ENCODE measurements at places on chromosomes 12 and 14.

DNA sequence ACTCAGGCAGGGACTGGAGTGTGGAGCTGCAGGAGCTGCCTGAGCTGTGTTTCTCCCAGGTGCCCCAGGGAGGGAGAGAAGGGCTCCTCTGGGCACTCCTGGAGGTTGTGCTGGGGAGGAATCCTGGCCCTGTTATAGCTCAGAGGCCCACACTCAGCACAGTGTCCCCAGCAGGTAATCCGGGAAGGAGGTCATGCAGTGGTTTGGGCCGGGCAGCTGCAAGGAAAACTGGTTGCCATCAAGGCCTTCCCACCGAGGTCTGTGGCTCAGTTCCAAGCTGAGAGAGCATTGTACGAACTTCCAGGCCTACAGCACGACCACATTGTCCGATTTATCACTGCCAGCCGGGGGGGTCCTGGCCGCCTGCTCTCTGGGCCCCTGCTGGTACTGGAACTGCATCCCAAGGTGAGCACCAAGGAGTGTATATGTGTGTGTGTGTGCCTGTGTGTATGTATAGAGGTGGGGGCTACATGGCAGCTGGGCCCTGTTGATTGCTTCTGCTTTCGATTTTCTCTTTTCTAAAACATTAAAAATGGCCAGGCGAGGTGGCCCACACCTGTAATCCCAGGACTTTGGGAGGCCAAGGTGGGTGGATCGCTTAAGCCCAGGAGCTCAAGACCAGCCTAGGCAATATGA lies 2.0 kb downstream of the AMHR2 start:
- no peak for DNase-seq

GRCh38 chr14:92121670-92122350 lies at the start of the genes CPSF2 and NDUFB1:
CPSF2 (plus strand) TSS chr14:92121969; CDS start chr14:92130985, 9,016 bp downstream.
NDUFB1 (minus strand) TSS chr14:92121706; CDS start chr14:92117637, 4,069 bp downstream.
- peak; percentile 86 for DNase-seq

GRCh38 chr14:23386999-23387398 lies 10.2 kb downstream of the CMTM5 start:
- DNase-seq: no peak

DNA sequence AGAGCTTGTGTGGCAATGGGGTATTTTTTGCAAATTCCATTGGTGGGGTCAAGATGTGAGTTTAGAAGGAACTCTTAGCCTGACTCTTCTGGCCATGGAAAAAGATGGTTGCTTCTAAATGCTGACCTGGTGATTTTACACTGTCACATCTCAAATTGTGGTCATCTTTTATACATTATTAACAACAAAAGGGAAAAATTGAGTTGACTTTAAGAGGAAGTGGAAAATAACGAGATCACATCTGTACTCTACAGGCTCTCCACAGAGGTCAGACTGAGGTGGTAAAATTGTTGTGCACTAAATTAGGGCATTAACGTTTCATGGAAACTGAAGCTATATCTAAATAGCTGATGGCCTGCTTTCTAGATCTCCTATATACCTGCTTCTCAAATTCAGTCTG lies 44.7 kb downstream of the PTPN11 start:
- no peak for DNase-seq

DNA sequence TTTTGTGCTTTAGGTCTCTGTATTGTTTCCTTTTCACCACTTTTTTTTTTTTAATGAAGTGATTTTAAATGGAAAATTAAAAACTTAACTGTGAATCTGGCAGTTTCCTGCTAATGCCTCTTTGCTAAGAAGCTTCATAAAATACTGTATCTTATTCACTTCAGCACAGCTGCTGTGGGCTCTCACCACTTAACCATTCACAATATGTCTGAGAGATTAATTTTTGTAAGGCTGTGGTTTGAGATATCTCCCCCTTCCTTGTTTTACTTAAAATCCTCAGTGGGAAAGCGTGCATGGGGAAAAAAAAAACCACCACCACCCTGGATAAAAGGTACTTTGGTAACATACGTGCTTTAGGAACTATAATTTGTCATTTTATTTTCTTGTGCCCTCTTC lies 115.9 kb downstream of the ETV6 start:
- no peak for DNase-seq

DNA sequence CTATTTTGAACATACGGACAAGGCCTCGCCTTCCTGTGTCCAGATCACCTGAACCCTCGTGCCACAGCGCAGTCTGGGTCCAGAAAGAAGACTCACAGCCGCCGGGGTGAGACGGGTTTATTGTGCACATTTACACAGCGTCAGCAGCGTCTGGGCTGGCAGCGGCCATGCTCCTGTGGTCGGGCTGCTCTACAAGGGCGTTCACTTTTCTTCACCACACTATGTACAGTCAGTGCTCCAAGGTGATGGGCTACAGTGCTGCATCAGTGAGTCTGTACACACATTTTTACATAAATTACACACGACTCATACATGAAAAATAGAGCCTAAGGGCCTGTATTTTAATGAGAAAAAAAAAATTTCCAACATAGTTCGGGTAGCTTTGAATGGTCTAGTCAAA lies 18.0 kb downstream of the ZFYVE21 start:
- DNase-seq: no peak

GRCh38 chr14:87049950-87050349 lies 943.0 kb downstream of the GALC start:
- DNase-seq: no peak

GRCh38 chr14:59330455-59330854 lies 134.7 kb downstream of the GPR135 start:
- DNase-seq: no peak

GRCh38 chr12:104219361-104219892 lies 3.8 kb downstream of the TXNRD1 start:
- DNase-seq: no peak

GRCh38 chr12:6375269-6376078 lies at the start of gene SCNN1A:
SCNN1A (minus strand) TSS chr12:6375563; CDS start chr12:6374783, 780 bp downstream.
- no peak for DNase-seq

DNA sequence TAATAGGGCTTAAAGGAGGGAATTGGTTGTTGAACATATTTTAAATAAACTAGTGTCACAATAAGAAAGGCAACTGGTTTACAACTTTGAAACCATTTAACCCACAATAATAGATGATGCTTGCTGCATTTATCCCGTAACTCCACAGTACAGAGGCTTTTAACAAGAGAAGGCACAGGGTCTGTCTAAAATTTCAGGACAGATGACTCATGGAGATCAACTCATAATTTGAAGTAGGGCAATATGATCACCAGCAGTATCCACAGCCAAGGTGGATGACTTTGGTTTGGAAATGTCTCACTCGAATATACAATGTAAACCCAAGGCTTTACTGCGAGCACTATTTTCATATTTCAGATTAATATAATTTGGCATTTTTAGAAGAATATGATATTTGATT lies 340.2 kb downstream of the LRIG3 start:
- no peak for DNase-seq

DNA sequence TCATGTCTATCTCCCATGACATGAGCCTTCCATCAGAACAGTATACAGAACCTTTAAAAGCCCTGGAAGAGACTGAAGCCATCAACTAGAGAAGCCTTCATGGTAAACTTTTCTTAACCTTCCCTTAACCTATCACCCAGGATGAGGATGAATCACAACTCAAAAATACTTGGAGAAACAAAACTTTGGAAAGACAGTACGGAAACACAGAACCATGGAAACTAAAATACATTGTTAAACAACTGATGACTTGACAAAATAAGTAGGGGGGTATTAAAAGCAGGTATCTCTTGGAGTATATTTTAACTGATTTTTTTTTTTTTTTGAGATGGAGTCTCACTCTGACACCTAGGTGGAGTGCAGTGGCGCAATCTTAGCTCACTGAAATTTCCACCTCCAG lies 8.7 kb downstream of the TM7SF3 start:
- DNase-seq: no peak

GRCh38 chr12:128155571-128155970 lies 111.4 kb upstream of the TMEM132C start:
- no peak for DNase-seq

- no peak for DNase-seq
Observed at GRCh38 chr14:99586761-99587459, 17.1 kb downstream of the CCDC85C start.

- DNase-seq: no peak
Observed at GRCh38 chr12:129564768-129565167, 339.1 kb downstream of the TMEM132D start.

DNA sequence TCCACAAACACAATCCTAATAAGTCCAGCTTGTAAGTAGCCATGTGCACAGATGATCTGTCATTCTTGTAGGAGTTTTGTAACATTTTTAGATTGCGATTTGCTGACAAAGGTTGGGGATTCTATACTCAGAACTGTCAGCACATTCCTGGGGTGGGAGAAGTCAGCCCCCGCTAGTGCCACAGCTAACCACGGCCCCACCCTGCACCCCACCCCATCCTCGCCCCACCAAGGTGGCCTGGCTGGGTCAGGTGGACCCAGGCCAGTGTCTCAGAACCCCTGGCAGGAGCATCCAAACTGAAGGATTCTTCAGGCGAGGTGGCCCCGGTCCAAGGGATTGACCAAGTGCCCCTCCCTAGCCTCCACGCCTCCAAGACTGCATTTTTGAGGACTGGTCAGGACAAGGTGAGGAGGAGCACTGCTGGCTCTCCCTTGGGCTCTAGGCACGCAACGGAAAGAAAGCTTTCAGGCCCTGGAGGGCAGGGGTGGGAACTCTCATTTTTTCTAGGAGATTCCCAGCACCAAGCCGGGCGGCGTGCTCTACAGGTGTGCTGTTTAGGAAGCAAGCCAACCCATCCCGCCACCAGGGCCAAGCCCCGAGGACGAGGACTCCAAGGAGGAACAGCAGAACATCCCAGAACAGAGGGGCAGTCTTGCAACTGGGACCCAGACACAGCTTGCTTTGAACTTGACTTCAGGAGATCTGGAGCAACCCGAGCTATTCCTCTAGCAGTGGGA lies 172.8 kb downstream of the BCL11B start:
- DNase-seq: no peak

GRCh38 chr14:100304825-100305323 lies 1.4 kb downstream of the SLC25A29 start:
- DNase-seq: no peak

DNA sequence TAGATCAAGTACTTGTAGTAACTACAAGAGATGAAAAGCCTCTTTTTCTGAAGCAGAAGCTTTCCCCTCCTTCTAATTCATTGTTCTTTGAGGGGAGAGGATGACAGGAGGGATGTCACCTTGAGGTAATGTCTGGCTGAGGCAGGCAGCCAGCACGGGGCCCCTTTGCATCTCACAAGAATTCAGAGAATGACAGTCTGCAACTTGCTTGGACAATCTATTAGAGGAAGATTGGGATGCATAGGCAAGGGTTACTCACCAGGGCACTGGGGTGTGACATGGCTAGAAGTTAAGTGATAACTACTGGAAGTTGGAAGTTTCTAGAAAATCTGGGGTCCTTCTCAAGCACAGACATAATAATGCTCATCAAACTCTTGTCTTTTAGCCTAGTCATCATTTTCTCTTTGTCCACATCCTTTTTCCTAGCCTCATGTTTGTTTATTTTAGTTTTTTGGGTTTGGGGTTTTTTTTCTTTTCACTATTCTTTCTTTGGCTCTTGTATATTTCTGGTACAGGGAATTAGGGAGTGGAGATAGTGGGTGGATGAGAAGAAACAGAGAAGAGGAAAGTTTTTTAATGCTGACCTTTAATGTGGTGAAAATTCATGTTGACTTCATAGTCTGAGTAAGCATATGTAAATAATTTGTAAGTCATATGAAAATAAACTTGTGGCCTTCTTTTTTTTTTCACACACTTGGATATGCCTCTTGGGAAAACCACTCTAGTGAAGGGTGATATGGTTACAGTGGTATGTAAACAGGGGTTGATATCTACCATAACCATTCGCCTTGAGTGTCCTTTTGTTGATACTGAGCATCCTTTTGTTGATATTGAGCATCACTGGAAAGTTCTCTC lies 55.1 kb downstream of the TTLL5 start:
- DNase-seq: no peak

- DNase-seq: no peak
Observed at GRCh38 chr14:70213721-70214282, 25.1 kb upstream of the SLC8A3 start.

DNA sequence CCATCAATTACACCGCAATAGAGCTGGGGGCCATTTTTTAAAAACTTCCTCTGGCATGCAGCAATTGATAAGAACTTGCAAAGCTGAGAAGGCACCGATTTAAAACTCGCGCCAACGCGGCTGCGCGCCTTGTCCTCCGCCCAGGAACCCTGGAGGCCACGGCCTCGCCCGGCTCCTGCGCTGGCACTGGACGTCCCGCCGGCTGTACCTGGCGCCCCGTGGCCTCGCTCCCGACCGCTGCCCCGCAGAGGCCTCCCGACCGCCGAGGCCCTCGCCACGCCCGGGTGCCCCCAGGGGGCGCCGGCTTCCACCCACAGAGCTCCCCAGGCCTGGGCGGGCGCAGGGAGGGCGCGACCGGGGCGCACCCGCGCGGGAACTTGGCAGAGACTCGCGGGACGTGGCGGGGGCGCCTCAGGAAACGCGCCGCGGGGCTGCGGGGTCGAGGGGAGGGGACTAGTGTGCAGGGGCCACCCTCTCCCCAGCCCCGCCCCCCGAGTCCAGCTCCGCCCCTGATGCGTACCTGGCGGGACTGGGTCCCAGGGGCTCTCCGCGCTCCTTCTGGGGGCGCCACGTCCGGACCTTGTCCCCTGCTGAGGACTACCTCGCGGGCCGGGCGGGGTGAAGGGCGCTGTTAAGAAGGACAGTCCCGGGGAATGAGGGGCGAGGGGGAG lies 65.7 kb downstream of the TNFAIP2 start:
- no peak for DNase-seq

GRCh38 chr12:106978035-106978800 lies 8.7 kb downstream of the MTERF2 start:
- no peak for DNase-seq

DNA sequence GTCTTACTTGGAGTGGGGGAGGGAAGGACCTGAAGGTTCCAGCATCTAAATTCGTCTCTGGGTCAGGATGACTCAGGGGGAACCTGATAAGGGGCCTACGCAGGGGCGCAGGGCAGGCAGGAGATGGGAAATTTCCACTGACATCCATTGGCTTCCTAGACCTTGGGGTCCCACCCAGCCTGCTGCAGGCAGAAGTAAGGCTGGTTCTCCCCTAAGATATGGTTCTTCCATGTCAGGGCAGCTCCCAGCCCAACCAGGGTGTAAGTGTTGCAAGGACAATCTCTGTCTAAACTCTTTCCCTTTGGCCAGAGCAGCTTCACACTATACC lies 2.1 kb upstream of the NDRG2 start:
- no peak for DNase-seq

GRCh38 chr12:58765653-58766512 lies 154.4 kb downstream of the LRIG3 start:
- no peak for DNase-seq

- peak; percentile 98 for DNase-seq
Observed at GRCh38 chr14:23286020-23286901, at the start of gene HOMEZ. HOMEZ (minus strand) TSS chr14:23286132; CDS start chr14:23285952, 180 bp downstream.

DNA sequence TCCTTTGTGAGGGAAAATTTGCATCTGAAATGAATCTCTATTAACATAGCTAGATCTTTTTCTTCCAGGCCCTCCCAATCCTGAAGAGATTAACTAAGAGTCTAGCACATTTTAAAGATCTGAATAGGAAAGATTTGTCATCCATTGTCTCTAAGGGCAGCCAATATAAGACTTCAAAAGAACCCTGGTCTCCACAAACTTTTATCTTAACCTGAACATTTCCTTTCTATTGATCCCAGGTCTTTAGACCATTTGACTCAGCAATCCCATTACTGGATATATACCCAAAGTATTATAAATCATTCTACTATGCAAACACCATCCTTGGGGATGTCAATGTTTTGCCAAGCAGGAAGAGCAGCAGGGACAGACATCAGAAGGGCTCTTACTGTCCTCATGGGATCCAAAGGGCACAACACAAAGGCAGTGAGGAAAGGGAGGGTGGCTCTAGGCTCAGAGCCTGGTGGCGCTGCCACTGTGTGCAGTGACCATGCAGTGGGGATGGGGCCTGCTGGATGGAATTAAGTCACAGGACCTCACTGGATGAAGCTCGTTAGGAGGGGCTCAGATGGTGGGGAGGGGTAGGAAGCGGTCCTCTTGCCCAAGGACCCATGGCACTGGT lies 12.7 kb upstream of the BDKRB2 start:
- DNase-seq: no peak
